ENCODE measurements at places on chromosomes 5 and 9. TPM values are rescaled to one million over a fixed set of nuclear protein-coding genes. Genes with fewer than 3 reads are reported as not detected.

CCDC127 gene
- total RNA-seq, result 9.8 TPM

NREP gene
- total RNA-seq, result 18.1 TPM

ZFP37 gene
- 0.43 TPM for total RNA-seq

FLT4 gene
- 9.7 TPM for total RNA-seq

PLEKHG4B gene
- 3.0 TPM for total RNA-seq

PTGS1 gene
- total RNA-seq, result 8.8 TPM

PCDHGA6 gene
- total RNA-seq, result 6.7 TPM

- no peak for DNase-seq
Observed at GRCh38 chr5:95671826-95672225, 11.0 kb downstream of the SPATA9 start.

DNA sequence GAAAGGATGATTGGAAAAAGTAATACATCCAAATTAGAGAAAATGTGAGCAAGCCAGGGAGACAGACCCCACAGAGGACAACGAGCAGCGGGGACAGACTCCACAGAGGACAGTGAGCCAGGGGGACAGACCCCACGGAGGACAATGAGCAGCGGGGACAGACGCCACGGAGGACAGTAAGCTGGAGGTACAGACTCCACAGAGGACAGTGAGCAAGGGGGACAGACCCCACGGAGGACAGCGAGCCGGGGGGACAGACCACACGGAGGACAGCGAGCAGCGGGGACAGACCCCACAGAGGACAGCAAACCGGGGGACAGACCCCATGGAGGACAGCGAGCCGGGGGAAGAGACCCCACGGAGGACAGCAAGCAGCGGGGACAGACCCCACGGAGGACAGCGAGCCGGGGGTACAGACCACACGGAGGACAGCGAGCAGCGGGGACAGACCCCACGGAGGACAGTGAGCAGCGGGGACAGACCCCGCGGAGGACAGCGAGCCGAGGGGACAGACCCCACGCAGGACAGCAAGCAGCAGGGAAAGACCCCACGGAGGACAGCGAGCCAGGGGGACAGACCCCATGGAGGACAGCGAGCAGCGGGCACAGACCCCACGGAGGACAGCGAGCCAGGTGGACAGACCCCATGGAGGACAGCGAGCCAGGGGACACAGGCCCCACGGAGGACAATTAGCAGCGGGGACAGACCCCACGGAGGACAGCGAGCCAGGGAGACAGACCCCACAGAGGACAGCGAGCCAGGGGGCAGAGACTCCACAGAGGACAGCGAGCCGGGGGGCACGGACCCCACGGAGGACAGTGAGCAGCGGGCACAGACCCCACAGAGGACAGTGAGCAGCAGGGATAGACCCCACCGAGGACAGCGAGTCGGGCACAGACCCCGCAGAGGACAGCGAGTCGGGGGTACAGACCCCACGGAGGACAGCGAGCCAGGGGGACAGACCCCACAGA is 1.9 kb upstream of the ZDHHC11 start:
- DNase-seq, result peak; percentile 42

DNA sequence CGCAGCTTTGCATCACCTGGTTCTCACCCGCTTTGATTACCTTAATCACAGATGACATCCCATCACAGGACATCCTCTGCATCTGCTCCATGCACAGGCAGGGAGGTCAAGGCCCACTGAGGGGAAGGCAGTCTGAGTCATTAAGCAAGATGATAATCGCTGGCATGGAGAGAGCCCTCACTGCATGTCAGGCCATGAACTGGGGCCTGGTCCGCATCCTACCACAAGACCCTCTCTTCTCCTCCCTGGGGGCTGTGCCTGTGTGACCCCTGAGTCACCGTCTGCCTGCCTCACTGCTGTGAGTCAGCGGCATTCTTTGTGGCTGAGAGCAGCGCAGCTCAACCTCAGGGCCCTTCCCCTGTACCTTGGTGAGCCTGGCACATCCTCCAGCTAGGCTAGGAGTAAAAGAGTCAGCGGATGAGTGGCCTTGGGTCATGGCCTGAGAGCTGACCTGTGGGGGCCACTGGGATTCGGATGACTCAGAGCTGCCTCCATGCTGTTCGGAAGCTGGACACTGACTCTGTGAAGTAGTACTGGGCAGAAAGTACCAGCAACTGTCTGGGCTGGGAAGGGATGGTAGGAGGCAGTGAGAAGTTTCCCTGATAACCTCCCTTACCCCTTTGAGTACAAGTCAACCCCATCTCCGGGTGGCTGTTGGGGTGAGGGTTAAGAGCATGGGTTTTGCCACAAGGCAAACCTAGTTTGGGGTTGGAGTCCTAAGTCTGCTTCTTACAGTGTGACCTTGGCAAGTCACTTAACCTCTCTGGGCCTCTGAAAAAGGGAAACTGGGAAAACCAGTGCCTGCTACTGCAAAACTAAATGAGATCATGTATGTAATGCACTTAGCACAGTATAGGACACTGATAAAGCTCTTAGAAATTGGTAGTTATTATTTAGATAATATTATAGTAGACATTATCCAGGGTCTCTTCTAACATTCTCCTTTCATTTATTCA is 14.6 kb upstream of the ARSI start:
- DNase-seq, result no peak

GRCh38 chr5:130234816-130235215 is 330.6 kb downstream of the CHSY3 start:
- no peak for DNase-seq

DNA sequence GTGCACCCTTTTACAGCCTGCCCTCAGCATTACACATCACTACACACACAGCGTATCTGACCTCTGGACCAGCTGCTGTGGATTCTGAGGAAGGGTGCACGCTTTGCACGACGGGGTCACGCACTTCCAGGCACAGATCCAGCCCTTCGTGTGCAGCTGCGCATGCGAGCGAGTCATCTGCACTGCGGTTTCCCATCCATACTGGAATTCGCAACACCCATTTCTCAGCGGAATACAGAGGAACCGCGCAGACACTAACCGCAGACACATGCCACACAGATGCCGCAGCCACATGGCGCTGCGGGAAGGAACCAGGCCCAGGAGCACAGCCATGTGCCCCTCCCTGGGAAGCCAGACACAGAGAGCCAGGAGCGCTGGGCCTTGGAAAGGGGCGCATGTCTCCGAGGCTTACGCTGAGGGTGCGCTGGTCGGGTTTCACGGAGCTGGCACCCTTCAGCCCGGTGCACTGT is 43.5 kb downstream of the PNPLA7 start:
- peak; percentile 26 for DNase-seq

DNA sequence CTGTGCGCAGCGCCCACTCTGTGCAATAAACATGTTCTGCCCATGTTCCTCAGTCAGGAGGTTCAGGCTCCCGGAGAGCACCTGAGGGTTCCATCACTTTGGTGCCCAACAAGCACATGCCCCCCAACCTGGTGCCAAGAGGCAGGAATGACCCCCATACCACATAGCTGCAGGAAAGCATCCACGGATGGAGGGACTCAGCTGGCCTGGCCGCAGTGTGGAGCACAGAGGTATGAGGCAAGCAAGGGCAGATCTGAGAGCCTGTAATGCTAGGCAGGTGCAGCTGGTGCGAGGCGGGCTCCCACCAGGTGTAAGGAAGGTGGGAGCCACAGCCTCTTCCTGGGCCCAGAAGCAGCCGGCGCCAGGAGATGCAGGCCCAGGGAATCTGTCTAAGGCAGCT is 4.3 kb upstream of the MRNIP start:
- DNase-seq, result no peak

GRCh38 chr9:116271991-116272390 is 118.4 kb downstream of the PAPPA start:
- DNase-seq, result no peak

GRCh38 chr5:104513121-104513602 is 950.6 kb upstream of the NUDT12 start:
- no peak for DNase-seq

DNA sequence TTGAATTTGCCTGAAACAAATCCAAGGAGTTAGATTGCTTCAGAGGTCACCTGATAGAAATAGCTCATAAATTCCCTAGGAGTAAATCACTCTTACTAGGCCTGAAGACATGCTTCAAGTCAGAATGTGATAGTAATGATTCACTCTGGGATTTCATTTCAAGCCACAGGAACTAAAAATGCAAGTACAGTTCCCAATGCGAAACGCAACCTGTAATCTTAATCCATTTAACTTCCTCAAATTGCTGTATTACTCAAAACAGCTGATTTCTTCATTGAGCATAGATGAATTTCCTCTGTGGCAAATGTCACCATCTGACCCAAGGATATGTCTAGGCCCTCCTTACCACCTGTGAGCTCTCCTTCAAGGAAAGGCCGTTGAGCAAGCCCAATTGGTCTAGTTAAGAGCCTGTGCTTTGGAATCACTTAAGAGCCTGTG is 32.1 kb upstream of the IL6ST start:
- no peak for DNase-seq

- no peak for DNase-seq
Observed at GRCh38 chr9:126303488-126303887, 23.1 kb upstream of the MVB12B start.

- DNase-seq, result no peak
Observed at GRCh38 chr9:104850786-104851545, 77.0 kb downstream of the ABCA1 start.

- no peak for DNase-seq
Observed at GRCh38 chr5:111765613-111766571, 8.9 kb upstream of the NREP start.

- peak; percentile 22 for DNase-seq
Observed at GRCh38 chr9:114309096-114309495, 13.8 kb upstream of the ORM1 start.

- no peak for DNase-seq
Observed at GRCh38 chr5:135657536-135658305, 78.9 kb upstream of the CXCL14 start.

DNA sequence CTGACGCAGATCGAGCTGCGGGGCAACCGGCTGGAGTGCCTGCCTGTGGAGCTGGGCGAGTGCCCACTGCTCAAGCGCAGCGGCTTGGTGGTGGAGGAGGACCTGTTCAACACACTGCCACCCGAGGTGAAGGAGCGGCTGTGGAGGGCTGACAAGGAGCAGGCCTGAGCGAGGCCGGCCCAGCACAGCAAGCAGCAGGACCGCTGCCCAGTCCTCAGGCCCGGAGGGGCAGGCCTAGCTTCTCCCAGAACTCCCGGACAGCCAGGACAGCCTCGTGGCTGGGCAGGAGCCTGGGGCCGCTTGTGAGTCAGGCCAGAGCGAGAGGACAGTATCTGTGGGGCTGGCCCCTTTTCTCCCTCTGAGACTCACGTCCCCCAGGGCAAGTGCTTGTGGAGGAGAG is 4.6 kb upstream of the PHYHD1 start:
- no peak for DNase-seq

DNA sequence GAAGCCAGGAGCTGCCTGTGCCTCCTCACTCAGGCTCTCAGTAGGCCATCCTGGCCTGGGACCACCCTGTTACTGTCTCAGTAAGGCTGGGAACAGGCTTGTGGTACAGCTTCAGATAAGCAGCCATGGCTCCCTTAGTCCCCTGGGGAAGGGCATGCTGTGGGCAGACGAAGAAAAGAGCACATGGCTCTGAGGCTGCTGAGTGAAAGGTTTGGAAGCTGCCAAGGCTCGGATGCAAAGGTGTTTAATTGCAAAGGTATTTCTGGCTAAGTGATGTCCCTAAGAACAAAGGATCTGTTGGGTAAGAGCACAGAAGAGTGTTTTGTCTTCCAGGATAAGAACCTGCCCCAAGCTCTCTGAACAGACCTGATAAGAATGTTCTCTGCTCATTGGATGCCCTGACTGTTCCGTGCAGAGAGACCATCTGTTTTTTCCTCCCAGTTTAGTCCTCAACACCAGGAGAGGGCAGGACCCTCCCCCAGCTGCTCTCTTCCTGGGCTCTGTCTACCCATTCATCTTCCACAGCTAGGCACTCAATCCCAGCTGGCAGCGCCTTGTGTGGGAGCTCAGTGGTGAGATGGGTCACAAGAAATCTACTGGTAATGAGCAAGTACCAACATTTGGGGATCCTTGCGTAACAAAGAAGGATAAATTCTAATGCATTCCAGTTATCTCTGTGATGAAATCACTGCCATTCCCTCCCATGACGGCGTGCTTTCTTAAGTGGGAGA is 17.7 kb downstream of the ANGPTL2 start:
- no peak for DNase-seq

- DNase-seq, result no peak
Observed at GRCh38 chr5:169494941-169495548, 88.5 kb upstream of the SPDL1 start.
